Stimulated activated CD8-positive, alpha-beta memory T cell treated with anti-CD3 and anti-CD28 coated beads, Interleukin-7, amount 100 ng/mL, for 4 hours (primary cell): ENCODE measurements at places on chromosomes 5 and 9.

DNA sequence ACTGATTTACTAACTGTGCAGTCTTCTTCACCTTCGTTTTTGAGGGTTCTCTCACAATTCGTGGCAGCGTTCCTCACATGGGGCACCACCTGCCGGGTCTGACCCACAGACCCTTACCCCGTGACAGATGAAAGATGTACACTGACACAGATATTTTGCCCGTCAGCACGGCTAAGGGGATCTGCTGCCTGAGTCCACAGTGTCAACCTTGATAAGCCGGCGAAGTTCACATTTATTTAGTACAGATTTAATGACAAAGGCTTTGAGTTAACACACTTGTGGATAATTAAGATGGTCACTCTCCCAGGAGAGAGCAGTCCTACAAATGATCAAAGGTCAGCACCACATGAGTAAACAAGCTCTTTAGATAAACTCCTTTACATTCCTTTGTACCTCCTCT is 15.9 kb upstream of the TEX10 start:
- DNase-seq, result no peak

DNA sequence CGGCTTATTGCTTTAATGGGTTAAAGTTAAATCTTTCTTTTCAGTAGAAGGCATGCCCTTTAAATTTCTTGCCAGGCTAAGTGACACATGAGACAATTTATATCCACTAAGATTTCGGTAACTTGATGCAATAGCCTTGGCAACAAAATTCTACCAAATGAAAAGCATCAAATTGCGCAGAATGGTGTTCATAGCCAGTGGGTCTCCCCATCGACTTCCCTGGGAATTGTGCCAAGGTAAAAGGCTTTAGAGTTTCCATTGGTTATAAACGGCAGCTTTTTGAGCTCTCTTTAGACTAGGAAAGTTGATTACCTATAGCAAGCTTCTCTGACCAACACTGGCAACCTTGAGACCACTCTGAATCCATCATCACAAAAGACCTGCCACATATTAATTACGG is 358.4 kb downstream of the ARRDC3 start:
- DNase-seq, result no peak

GRCh38 chr9:74846766-74847165 is 41.0 kb downstream of the TRPM6 start:
- no peak for DNase-seq

DNA sequence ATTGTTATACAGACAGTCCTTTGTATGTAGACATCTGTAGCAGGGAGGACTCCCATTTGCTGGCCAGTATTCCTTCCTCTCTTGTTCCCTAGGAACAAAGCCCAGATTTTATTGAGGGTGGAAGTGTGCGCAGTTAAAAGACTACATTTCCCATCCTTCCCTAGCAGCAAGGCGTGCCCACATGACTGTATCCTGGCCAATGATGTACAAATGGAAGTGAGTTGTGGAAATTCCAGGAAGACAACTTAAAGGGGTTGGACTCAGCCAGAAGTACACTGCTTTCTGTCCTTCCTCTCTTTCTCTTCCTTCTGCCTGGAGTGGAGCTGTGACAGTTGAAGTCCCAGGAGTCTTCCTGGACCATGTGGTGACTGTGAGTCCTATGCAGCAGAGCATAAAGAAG is 89.0 kb downstream of the HRH2 start:
- no peak for DNase-seq
